ENCODE measurements at places on chromosomes 7 and 10.

- no peak for DNase-seq
Measured at GRCh38 chr7:24750441-24751055, 6.7 kb downstream of the GSDME start.

- DNase-seq = no peak
Measured at GRCh38 chr10:34237898-34238455, 577.1 kb downstream of the PARD3 start.

DNA sequence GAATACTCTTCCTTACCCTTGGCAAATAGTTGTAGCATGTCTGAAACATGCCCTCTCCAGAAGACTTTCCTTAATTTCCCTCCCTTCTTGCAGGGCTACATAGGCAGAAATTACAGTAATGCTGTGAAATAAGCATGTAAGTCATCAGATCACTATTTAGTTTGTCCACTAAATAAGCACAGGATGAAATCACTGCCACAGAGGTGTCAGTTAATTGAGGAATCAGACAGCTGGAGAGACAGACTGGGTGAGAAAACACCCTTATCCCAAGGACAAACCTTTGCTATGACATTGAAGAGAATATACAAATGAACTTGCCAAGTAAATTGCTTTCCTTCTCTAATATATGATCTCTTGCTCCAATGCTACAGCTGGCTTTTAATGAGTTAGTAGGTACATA lies 129.3 kb downstream of the CHRM2 start:
- no peak for DNase-seq

DNA sequence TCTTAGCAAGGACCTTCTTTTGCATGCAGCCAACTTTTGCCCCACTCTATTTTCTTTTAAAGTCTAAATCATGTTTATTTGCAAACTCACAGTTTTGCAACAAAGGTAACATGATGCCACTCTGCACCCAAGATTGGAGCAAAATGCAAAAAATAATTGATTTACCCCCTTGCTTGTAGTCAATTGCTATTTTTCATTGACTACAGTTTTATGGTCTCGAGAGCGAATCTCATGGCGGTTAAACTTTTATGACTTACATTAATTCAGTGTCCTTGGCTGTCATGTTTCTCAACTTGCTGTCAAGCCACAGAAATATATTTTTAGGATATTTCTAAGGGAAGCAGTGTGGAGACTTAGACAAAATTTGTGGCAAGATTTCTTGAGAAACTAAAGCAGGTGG lies 110.0 kb upstream of the JCAD start:
- no peak for DNase-seq

DNA sequence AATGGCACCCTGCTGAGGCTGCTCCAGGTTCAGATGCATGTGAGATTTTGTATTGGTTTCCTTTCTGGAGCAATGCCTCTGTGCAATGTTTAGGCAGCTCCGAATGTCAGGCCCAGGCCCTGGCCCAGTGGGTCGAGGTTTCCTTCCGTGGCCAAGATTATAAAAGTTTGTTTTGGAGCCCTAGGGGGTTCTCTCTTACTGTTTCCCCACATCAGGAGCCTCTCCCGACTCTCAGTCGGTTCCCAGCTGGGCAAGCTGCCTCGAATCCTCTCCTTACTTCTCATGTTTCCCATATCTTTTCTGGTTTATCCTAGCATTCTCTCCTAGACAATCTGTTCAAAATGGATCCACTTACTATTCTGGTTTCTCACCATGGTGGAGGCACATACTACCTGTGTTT lies 11.0 kb downstream of the TMEM140 start:
- no peak for DNase-seq

DNA sequence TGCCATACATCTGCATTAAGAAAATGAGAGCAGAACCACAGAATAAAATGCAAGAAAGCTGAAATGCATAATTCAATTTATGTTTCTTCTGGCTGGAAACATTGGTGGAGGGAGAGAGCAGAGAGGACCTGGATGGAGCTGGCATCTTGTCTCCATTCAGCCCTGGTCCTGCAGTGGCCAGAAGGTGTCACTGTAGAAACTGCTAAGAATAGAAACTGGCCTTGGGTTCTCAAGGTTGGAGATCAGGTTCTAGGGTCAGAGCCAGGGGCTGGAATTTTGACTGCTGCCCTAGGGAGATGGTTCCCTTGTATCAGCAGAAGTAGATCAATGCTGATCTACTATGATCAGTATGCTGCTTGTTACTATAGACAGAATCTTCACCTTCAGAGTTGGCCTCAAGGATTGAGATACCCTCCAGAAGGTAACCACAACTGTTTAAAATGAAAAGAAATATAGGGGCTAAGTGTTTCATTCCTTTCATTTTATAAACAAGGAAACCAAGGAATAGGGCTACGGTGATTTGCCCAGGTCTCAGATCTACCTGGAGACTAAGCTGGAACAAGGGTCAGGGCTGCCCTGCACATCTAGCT lies 13.1 kb downstream of the TAS2R41 start:
- DNase-seq = no peak

DNA sequence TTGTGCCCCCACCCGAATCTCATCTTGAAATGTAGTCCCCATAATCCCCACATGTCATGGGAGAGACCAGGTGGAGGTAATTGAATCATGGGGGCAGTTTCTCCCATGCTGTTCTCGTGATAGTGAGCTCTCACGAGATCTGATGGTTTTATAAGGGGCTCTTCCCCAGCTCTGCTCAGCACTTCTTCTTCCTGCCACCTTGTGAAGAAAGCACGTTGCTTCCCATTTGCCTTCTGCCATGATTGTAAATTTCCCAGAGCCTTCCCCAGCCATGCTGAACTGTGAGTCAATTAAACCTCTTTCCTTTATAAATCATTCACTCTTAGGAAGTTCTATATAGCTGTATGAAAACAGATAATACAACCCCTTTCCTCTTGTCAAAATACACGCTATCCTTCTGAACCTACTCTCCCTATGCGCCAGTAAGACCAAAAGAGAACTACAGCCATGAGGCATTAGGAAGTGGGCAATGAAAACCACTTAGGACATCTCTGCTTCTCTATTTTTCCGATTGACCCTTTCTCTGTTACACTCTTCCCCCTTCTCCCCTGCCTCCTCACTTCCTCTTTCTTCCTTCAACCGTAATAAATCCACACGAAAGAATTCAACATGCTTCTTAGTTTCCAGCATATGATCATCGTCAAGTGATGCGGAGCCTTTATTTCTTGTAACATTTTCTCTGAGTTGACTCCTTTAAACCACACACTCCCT lies 101.2 kb upstream of the WDR11 start:
- no peak for DNase-seq

DNA sequence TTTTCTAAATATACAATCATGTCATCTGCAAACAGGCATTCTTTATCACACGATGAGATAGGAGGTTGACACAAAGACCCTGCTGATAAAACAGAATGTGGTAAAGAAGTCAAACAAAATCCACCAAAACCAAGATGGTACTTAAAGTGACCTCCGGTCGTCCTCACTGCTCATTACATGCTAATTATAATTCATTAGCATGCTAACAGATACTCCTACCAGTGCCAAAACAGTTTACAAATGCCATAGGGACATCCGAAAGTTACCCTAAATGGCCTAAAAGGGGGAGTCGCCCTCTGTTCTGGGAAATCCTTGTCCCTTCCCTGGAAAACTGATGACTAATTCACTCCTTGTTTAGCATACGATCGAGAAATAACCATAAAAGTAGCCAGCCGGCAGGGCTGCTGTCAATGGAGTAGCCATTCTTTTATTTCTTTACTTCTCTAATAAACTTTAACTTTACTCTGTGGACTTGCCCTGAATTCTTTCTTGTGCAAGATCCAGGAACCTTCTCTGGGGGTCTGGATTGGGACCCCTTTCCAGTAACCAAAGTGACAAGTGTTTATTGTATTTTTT lies 126.6 kb downstream of the CCDC71L start:
- no peak for DNase-seq

GRCh38 chr10:87706731-87707130 lies 47.1 kb downstream of the PAPSS2 start:
- DNase-seq = no peak

DNA sequence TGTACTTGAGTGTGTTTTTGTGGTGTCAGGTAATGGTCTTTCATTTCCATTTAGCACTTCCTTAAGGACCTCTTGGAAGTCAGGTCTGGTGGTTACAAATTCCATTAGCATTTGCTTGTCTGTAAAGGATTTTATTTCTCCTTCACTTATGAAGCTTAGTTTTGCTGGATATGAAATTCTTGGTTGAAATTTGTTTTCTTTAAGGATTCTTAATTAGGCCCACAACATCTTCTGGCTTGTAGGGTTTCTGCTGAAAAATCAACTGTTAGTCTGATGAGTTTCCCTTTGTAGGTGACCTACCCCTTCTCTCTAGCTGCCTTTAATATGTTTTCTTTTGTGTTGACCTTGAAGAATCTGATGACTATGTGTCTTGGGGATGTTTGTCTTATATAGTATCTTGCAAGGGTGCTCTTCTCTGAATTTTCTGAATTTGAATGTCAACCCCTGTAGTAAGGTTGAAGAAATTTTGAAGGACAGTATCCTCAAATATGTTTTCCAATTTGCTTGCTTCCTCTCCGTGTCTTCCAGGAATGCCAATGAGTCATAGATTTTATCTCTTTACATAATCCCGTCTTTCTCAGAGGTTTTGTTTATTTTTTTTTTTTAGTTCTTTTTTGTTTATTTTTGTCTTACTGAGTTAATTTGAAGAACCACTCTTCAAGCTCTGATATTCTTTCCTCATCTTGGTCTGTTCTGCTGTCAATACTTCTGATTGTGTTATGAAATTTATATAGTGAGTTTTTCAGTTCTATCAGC lies 70.2 kb downstream of the SLC39A12 start:
- DNase-seq = no peak

DNA sequence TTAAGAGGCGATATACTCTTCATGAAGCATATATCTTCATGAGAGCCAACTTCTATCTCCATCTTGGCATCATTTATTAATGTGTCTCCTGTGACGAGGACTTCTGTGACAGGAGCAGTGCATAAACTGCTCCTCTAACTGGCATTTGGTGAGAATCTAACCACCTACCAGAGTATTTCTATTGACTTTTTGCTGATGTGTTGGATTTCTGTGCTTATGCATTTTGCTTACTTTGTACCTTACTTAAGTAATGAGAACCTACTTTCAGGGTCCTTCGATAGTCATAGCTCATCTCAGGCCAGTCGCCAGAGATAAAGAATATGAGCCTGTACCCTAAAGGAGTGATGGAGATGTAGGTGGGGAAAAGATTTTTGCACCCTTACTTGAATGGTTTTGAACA lies 265.7 kb downstream of the SUGCT start:
- DNase-seq = no peak
